NCI-H2029 (cell line): ENCODE measurements at places on chromosomes 12 and 14.
A peak's percentile ranks its signal among the peaks of the same experiment; 100 is the strongest.

- DNase-seq = no peak
These were observed 3.0 kb upstream of the OR6S1 start for GRCh38 chr14:20644520-20644919.

DNA sequence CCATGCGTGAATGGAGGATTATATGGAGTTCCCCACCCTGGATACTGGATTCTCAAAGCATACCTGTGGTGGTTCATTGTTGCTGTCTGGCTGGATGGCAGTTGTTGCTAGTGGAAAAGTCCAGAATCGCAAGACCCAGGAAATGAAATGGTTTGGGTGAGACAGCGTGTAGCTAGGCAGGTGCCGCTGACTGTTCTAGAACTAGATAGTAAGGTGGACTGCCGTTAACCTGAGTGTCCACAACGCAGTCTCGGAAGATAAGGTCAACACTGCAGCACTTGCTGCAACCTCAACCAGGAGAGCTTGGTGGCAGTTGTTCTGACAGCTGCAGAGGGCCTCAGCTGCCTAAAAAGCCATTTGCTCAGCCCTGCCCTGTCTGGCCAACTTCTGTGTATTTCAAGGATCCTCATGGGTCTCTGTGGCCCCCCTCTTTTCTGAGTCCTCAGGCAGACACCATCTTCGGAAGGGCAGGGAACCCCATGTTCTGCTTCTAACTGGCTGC lies 15.5 kb upstream of the IRF2BPL start:
- DNase-seq = no peak

DNA sequence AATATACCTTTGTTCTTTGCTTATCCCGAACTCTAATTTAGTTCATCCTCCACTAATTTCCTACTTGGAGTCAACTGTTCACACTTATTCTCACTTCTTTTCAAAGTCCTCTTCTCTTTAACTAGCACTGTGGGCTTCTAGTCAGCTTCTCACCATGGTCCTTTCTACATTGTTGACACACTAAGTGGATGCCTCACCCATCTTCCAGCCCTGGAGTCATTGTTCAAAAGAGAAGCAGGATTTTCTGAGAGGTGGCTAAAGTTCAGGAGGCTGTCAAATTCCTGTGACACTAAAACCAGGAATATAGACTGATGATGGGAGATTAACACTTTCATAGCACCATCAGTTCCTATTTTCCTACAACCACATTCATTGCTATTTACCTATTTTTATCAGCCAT lies 99.3 kb downstream of the PHLDA1 start:
- no peak for DNase-seq

- no peak for DNase-seq
These were observed 174.2 kb upstream of the ATP2B1 start for GRCh38 chr12:89882792-89883191.

GRCh38 chr12:31274520-31275300 lies 51.2 kb downstream of the SINHCAF start:
- DNase-seq = no peak

- no peak for DNase-seq
These were observed 39.9 kb downstream of the ATL1 start for GRCh38 chr14:50599700-50600444.

DNA sequence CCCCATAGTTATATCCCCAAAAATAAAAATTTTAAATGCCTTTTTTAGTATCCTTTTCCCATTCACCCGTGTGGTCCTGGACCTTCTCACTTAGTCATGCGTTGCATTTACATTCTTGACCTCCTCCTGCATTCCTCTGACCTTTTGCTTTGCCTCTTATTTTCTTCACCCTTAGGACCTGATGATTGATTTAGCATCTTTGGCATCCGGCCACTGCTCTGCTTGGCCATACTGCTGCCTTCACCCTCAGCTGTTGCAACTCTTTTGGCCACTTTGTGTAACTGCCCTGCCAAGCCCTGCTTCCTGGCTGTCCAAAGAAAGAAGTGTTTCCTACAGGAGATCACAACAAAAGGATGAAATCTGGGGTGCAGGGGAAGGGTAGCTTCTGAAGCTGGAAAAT lies 48.8 kb upstream of the SLC38A4 start:
- no peak for DNase-seq

- no peak for DNase-seq
These were observed 936 bp downstream of the TFCP2 start for GRCh38 chr12:51171884-51172514.

DNA sequence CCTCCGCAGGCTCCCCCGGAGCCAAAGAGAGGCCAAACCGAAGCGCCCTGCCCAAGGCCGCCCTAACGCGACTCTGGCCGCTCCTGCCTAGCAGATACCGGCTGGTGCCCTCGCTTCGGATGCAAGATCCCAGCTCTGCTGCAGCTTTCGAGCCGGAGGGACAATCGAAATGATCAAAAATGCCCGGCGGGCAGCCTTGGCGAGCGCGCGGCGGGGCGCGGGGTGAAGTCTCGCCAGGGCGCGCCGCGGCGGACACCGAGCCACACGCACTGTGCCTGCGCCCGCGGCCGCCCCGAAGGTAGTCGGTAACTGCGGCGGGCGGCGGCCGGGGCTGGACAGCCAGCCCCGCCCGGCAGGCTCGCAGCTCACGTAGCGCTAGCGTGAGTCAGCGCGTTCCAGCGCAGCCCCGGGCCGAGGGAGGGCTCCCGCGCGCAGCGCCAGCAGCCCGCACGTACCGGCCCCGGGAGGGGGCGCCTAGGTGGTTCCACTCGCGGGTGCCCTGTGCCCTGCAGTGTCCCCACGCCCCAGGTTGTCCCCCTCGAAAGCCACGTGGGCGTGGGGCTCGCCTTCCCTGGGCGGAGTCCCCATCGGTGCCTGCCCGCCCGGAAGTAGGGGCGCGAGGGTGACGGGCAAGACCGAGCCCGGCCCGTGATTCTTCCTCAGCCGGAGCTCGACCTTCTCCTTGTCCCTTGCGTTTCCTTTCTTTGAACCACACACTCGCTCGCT lies 109.2 kb upstream of the EGLN3 start:
- DNase-seq = peak; percentile 92

DNA sequence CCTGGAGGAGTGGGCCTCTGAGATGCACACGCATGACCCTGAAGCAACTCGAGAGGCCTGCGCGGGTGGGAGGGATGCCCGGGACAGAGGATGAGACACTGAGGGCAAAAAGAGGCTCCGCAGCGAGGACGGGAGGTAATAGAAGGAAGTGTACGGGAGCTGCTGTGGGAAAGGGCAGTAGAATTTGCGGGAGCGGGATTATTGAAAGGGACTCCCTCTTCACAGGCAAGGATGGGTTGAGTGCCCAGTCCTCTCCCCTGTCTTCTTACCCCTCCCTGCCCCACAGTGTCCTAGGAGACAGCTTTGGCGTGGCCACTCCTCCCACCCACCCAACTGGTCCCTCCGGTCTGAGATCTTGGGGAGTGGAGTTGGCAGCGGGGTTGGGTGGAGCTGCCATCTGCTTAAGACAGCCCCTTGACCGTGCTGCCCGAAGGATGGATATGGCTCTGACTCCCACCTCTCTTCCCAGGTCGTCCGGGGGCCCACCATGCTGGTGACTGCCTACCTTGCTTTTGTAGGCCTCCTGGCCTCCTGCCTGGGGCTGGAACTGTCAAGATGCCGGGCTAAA lies 15.7 kb upstream of the ESPL1 start:
- no peak for DNase-seq

DNA sequence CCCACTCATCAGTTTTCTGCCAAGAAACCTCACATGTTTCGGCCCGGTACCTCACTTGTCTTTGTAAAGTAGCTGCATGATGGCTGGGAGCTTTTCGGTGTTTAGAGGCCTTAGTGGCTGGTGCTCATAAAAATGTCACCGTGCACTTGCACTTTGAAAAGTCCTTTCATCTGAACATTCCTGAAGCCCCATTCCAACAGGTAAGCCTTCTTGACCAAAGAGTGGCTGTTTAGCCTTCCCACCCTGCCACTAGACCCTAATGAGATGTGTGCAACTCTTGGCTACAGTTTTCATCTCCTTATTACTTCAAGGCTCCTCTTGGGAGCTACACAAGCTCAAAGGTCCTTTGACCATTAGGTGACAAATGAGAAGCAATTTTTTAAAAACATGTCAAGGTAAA lies 135.2 kb downstream of the HMGA2 start:
- no peak for DNase-seq

- DNase-seq = no peak
These were observed 123.0 kb downstream of the FSCB start for GRCh38 chr14:44384093-44384492.

DNA sequence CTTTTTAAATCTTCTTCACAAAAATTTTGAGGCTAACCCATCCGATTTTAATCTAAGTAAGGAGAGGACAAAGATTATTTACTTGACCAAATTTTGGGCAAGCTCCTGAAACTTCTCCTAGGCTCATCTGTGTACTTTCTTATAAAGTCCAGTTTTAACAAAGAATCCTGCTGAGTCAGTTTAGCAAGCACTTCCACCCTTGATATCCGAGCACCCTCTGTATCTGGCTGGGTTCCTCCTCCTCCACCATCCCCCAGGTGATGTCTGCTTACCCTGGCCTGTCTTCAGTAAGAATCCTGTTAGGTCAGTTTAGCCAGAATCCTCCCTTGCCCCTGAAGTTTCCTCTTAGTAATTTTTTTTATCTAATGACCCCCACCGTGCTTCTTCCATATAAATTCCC lies 140.5 kb downstream of the PHLDA1 start:
- DNase-seq = no peak

DNA sequence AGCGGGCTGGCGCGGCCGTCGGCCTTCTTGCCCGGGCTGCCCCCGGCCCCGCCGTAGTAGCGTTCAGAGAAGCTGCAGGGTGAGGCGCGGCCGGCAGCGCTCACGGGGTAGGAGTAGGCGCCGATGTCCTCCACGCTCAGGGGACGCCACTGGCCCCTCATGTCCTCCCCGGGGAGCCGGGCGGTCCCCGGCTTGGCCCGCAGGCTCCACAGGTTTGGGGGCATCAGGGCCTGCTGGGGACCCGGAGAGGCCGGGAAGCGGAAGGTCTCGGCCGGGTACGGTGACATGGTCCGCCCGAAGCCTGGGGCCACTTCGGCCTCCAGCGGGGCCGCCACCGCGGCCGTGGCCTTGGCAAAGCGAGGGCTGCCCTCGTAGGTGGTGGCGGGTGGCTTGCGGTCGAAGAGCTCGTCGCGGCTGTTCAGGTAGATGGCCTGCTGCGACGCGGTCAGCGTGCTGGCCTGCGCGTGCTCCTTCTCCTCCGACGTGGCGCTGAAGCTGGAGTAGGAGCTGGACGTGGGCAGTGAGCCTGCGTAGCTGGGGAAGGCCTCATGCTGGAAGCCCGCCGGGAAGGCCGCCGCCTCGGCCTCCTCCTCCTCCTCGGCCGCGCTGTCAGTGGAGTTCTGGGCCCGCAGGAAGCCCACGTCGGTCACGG lies 48.7 kb downstream of the BEGAIN start:
- DNase-seq = no peak

- peak; percentile 72 for DNase-seq
These were observed 29.2 kb downstream of the FOS start for GRCh38 chr14:75307700-75308379.

DNA sequence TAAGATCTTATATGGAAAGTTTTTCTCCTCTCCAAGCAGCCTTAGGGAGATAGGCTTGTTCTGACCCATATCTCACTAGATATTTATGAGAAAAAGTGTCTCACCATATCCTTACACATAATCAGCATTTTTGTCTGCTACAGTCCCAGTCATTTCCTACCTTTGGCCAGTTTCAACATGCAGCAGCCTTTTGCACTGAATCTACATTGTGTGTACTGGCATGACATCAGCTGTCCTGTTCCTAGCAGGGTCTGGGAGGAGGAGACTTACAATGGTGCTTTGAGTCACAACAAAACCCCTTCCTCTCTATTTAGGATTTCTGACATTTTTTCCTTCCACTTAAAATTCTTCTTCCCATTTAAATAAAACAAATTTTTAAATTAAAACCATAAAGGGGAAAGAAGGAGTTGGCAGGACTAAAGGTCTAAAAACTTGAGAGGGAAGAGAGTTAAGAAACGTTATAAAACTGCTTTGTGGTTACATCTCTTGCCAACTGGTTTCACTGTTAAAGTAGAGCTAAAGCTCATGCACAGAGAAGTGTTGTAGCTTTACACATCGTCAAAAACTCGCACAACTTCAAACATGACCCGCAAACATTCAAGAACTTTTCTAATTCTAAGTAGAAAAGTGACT lies 53.3 kb upstream of the CERS5 start:
- no peak for DNase-seq

DNA sequence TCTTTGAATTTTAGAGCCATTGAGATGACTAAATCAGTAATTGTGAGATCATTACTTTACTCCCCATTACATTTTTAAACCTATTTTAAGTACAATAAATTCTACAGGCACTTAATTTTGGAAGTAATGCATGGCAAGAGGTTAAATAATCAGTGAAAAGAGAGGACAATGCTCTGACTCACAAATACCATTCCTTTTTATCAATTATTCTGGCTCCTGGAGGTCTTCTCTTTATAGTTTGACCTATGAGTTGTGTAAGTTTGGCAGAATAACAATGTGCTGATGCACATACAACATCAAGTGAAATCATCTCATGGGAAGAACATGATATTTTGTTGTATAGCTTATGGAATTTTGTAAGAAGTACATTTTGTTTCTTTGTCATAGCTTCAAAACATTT lies 166.7 kb downstream of the TMTC3 start:
- DNase-seq = no peak

DNA sequence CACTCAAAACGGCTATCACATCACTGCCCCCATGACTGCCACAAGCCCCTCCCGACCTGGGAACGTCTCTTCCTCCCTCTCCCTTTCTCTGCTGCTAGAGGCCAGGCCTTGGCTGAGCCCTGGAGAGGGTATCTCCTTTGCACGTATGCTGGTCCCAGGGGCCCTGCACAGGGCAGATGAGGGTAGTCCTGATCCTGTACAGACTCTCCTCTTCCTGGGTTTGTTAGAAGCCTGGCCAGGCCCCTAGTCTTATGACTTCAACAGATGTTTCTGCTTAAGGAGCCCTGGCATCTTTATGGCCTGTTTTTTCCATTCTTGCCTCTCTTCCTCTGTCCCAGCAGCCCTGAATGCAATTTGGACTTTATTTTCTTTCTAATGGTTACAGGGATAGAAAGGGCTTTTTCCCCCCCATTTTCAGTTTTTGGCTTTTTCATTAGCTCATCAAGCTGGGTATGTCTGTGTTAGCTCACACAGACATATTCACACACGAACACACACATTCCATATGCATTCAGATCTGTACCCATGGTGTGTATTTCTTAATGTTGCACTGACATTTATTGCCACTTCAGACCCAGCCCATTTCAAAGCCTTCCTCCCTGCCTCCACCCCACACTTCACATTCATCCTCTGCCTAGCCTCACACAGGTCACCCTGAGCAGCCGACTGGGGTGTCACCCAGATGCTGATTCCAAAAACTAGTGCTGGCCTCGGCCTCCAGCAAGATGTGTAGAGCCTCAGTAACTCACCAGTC lies 203.2 kb downstream of the ZFP36L1 start:
- no peak for DNase-seq

GRCh38 chr12:26032719-26033241 lies 74.3 kb downstream of the RASSF8 start:
- peak; percentile 24 for DNase-seq

DNA sequence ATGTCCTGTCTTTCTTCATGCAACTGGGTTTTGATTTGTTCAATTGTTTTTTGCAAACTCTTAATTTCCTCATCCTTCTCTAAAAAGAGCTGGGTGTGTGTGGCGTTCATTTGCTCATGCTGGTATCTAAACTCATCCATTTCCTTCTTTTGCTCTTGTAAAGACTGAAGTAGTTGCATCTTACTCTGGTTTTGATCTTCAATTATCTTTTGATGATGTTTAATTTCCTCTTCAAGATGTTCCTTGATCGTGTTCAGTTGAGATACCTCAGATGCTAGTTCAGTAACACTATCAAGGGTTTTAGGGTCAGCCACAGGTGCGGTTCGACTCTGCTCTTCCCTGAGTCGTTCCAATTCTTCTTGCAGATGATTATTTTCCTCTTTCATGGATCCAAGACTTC lies 34.8 kb downstream of the TRIP11 start:
- no peak for DNase-seq

GRCh38 chr12:23911574-23911973 lies 37.9 kb downstream of the SOX5 start:
- DNase-seq = no peak
